ENCODE measurements at places on chromosomes 5 and 9.

GRCh38 chr5:176678584-176678983, 31.3 kb downstream of the TSPAN17 start:
- DNase-seq, result no peak

- no peak for DNase-seq
Measured at GRCh38 chr5:142545650-142546322, 140.1 kb downstream of the FGF1 start.

DNA sequence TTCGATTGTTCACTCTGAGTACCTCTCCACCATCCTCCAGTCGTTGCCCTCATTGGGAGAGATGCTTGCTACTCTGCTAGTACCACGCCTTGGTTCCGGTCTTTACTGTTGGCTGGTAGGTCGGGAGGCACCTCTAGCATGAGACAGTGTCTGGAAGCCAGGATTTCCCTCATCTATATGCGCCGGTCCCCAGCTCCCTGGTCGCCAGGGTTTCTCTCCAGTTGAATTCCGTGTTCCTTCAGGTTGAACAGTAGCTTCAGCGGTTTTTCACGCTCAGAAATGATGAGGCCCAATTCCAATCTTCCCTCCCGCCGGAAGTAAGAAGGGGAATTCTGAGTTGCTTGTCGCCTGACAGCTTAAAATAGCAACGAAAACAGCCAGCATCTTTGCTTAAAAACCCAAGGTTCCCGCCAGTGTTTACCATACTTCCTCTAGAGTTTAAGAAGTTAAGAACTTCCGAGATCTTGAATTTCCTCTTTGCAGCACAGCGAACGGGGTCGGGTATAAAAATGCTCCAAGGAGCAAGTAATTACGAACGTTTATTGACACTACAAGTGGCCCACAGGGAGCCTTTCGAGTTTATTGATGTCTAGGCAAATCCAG, 1.3 kb upstream of the ST8SIA4 start:
- no peak for DNase-seq

- DNase-seq, result no peak
Measured at GRCh38 chr9:99076483-99077171, 28.3 kb upstream of the TGFBR1 start.

All from GM13976 (cell line).